ENCODE measurements at places on chromosomes 1 and 21.

DNA sequence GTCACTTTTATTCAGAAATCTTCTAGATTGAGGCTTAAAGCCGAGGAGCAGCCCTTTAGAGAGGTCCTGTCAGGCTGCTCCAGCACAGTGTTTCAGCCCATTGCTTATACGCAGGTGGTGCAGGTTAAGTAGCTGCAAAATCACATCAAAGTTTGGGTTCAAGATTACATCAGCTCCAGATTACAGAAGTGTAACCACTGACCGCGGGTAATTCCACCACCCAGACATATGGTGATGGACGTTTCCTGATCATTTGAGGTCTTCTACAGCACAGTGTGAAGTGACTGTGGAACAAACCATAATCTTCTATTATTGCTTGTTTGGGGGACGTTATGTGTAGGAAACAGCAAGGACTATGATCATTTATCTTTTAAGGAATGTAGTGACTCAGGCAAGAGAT is 11.8 kb downstream of the C1orf115 start:
- no peak for DNase-seq

DNA sequence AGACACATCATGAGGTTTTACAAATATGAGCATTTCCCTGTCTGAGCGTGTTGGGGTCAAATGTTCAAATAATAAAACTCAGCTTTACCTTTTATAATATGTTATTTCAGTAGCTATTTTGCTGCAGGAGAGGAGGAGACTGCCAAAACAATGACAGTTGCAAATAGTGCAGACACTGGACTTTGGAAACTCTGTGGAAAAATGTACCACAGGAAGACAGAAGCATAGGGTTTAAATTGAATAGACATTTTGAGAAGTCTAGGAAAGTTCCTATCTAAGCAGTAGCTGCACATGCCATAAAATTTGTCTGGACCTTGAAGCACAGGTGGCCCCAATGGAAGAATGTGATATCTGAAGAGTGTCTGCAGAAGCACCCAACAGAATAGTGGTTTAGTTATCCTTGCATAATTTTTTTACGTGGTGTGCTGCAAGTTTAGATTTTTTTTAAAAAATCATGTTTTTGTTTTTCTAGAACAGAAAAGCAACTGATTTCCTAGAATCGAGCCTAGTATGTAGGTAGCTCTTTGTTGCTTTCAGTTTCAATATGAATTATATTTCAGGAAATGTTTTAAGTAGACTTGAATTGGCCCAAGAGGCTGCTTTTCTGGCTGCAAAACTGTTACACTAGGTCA is 14.0 kb upstream of the GBP5 start:
- DNase-seq, result no peak

- DNase-seq, result no peak
These were observed 8.9 kb downstream of the FAM229A start for GRCh38 chr1:32353431-32353830.

DNA sequence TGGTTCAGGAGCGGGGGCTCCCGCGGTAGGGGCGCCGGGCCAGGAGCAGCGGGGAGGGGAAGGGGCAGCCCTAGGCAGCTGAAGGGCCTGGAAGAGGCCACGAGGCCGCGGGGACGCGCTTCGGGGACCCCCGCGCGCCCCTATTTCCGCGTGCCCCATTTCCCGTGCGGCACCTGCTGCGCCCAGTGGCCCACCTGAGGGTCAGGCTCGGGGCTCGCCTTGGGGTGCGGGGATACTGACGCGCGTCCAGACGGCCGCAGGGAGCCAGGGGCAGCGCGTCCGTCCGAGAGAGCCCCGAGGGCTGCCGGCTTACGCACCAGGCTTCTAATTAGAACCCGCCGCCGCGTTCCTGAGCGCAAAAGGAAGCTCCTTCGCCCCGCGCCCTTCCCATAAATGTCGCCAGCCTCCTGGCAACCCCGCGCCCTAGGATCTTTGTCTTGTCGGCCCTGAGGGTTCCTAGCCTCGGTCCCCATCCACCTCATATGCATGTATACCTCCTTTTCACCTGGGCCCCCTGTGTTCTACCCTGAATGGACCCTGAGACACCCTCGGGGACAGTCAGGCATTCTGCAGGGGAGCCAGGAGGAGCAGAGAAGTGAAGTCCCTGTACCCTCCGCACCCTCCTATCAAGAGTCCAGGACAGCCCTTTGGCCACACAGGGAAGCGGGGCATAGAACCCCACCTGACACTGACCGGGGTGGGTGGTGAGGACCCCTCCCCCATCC is 1.8 kb downstream of the WNT3A start:
- no peak for DNase-seq

DNA sequence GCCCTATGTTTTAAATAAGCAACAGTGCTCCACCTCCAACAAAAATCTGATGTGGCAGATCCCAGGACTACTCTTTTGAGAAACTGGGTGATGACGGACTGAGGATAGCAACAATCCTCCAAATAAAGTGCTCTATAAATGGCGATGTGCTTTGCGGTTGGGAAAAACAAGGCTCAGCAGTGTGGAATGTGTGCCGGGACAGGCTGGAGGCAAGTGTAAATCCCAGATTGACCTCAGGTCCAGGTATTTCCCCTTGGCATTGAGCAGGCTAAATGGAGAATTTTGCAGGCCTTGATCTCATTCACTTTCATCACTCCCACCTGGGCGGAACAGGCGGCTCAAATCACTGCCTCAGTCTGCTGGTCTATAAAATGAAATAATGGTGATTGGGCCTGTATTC is 35.1 kb downstream of the LRRC42 start:
- no peak for DNase-seq

- DNase-seq, result no peak
These were observed 75.9 kb downstream of the LRRC8C start for GRCh38 chr1:89708751-89709375.

DNA sequence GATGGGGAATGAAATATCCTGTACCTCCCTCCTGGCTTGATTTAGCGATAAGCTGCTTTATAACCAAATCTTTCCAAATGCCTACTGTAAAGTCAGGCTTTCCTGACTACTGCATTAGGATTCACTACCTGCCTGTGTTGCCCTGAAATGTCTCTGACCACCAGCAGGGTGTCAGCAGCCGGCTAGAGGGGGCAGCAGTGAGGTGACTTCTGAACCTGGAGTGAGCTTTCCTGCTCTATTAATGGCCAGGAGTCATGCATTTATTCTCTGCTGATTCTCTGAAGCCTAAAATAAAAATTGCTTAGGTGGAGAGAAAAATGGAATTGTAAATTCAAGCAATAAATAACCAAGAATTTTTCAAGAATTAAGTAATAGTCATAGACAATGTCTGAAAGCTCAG is 2.5 kb downstream of the BACE2 start:
- DNase-seq, result no peak

- DNase-seq, result no peak
These were observed 872 bp downstream of the GPBP1L1 start for GRCh38 chr1:45685308-45686014.

GRCh38 chr1:43466403-43466802 is 12.7 kb upstream of the HYI start:
- no peak for DNase-seq

DNA sequence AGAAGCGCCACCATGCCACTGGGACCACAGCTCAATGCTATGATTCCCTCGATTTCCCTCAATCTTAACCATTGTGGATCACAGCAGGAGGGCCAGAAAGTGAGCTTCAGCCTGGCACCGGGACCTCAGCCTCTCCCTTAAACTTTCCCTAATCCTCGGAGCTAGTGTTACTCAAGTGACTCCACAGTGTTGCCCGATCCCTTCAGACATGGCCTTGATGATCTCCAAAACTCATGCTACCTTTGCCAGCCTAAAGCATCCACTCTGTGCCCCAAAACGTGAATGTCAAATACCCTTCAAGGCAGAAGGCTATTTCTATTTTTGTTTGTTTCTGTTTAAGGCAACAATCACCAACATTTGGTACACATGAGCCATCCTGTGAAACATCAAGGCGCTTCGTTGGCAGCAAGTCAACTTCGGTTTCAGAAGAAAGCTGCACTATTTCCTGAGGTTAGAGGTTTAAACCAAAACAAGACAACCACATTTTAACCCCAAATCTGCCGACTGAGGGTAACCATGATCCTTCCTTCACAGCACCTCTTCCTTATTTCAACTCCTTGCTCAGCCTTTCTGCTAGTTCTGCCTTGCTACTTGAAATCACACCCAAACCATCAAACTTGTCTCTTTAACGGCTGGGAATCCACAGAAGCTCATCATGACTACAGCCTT is 94.4 kb upstream of the KRTAP19-8 start:
- DNase-seq, result no peak

DNA sequence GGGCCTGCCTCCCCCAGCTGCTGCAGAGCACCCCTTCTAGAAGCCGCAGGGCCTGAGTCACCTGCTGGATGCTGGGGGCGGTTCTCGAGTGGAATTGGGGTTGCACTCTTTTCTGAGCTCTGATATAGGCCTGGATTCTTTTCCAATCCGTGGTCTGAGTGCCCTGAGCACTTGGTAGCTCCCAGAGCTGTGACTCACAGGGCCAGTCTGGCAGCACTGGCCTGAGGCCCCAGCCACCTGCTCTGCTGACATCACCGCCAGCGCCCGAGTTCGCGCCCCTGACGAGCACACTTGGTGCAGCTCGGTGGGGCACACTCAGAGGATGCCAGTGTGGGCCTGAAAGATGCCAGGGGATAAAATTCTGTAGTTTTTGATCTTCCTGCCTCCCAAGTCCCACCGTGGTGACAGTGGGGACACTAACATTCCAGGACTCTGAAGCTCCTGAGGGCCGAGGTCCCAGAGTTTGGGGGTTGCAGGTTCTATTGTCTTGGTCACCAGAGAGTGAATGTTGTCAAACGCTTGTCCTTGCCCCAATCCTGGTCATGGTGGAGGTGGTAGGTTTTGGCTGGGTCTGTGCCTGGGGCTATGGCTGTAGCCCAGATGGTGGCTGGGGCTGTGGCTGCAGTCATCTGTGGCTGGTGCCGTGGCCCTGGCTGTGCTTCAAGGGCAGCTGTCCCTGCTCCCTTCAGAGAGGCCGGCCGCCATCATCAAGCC is 74.6 kb downstream of the OBSCN start:
- no peak for DNase-seq
